Trophoblast cell (in vitro differentiated cells and primary cell): ENCODE measurements at places on chromosomes 6 and 20.

- DNase-seq: no peak
- no peaks in the 10 kb centered on the region for H3K27me3 ChIP-seq
- H3K36me3 ChIP-seq: no peaks in the 10 kb centered on the region
- H3K4me3 ChIP-seq: no peak overlapping the region
Measured at GRCh38 chr20:23669866-23670265, 19.0 kb downstream of the CST4 start.

DNA sequence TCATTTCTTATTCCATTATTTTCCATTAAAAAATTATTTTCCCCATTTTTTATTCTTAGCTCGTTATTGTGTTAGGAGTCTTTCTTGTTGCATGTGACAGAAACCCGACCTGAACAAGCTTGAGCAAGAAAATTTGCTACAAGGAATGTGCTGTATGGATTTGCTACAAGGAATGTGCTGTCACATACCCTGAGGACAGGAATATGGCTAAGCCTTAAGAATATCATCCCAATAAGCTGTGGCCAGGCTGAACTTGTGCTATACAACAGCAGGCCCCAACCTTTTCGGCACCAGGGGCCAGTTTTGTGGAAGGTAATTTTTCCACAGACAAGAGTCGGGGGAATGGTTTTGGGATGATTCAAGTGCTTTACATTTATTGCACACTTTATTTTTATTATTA lies 114.0 kb downstream of the TRMT11 start:
- H3K27ac ChIP-seq: no peak overlapping the region
- no peaks in the 10 kb centered on the region for H3K4me1 ChIP-seq
- H3K27me3 ChIP-seq: no peaks in the 10 kb centered on the region
- H3K36me3 ChIP-seq: no peaks in the 10 kb centered on the region
- DNase-seq: peak; percentile 10

DNA sequence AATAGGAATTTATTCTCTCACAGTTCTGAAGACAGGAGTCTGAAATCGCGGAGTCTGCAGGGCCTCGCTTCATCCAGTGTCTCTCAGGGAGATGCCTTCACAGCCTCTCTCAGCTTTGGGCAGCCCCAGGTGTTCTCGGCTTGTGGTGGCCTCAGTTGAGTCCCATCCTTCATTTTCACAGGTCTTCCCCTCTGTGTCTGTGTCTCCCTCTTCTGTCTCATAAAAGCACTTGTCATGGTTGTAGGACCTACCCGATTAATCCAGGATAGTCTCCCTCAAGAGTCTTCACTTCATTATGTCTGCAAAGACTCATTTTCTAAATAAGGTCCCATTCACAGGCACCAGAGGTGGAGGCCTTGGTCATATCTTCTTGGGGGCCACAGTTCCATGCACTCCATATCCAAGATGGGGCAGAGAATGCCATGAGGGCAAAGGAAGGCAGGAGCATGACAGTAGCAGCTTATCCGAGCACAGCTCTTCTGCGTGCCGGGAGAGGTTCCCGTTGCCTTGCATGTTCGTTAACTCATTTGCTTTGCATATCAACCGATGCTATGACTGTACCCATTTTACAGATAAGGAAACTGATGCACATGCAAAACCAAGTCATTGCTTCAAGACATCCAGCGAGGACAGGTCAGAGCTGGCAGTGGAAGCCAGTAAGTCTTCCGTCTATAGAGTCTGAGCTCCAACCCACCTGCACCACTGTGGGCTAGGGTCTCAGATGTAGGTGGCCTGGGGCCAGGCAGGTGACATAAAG lies 363.8 kb upstream of the SULF2 start:
- no peak for DNase-seq
- no peaks in the 10 kb centered on the region for H3K27me3 ChIP-seq
- H3K4me3 ChIP-seq: no peak overlapping the region
- H3K4me1 ChIP-seq: peaks cover 3% of the 10 kb centered on the region
- H3K36me3 ChIP-seq: no peaks in the 10 kb centered on the region

- H3K4me3 ChIP-seq: no peak overlapping the region
- H3K36me3 ChIP-seq: no peaks in the 10 kb centered on the region
- H3K27me3 ChIP-seq: no peaks in the 10 kb centered on the region
- DNase-seq: no peak
- H3K4me1 ChIP-seq: no peaks in the 10 kb centered on the region
Measured at GRCh38 chr20:13353261-13353945, 132.3 kb downstream of the ISM1 start.

- no peak for DNase-seq
- no peaks in the 10 kb centered on the region for H3K4me1 ChIP-seq
- H3K4me3 ChIP-seq: no peak overlapping the region
- no peaks in the 10 kb centered on the region for H3K36me3 ChIP-seq
Measured at GRCh38 chr20:30284281-30284905, 973.1 kb upstream of the DEFB115 start.

DNA sequence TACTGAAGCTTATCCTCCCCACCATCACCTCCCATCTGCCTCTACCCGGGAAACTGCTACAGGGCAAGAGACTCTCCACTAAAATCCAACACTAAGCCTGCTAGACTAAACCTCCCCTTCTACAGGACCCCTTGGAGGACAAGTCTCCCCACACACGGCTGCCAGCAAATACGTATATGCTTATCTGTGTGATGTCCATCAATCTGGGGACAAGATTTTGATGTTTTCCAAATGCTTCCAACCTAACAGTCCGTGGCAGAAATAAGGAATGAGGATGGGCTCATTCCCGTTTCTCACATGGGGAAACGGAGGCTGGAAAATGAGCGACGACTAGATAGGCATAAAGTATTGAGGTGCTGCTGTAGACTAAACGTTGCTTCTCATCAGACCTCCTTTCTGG lies 1.8 kb downstream of the KCNK5 start:
- no peak for DNase-seq
- H3K4me1 ChIP-seq: peaks cover 10% of the 10 kb centered on the region
- no peaks in the 10 kb centered on the region for H3K36me3 ChIP-seq
- peaks cover 2% of the 10 kb centered on the region for H3K27me3 ChIP-seq
- no peak overlapping the region for H3K4me3 ChIP-seq
- H3K27ac ChIP-seq: no peak overlapping the region

GRCh38 chr6:77037439-77037838 lies 425.9 kb downstream of the HTR1B start:
- no peaks in the 10 kb centered on the region for H3K4me1 ChIP-seq
- no peak overlapping the region for H3K27ac ChIP-seq
- no peak for DNase-seq
- H3K36me3 ChIP-seq: no peaks in the 10 kb centered on the region
- H3K4me3 ChIP-seq: no peak overlapping the region

DNA sequence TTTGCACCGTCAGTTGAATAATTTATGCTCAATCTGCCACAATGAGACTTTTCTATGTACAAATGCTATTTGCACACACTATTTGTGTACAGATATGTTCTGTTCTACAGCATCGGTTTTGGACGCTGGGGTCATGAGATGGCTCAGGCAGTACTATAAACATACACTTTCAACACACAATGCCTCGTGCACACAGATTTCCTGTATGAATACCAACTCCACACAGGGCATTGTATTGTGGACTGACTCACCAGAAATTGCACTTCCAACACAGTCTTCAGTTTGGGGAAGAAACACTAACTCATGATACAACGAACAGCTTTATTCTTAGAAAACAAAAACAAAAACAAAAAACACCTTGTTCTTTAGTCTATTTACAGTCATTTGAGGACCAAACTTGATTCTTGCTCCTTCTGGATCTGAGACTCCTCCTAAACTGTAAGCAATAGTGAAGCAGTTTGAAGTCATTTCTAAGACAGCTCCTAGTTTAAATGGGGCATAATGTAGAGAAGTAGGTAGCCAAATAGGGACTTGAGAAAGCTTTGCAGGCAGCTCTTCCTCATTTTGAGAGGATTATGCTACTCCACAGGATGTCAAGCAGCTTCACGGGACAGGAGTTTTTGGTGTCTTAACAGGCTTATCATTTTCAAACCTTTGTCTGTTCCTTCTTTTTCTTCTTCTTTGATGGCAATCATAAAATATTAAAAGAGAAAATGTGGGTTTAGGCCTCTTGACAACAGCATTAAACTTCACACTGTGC lies 33.7 kb downstream of the GJA10 start:
- H3K4me1 ChIP-seq: peaks cover 9% of the 10 kb centered on the region
- DNase-seq: no peak
- H3K36me3 ChIP-seq: peaks cover 6% of the 10 kb centered on the region
- no peak overlapping the region for H3K4me3 ChIP-seq

- no peaks in the 10 kb centered on the region for H3K27me3 ChIP-seq
Measured at GRCh38 chr6:44415449-44415848, 27.9 kb downstream of the CDC5L start.

DNA sequence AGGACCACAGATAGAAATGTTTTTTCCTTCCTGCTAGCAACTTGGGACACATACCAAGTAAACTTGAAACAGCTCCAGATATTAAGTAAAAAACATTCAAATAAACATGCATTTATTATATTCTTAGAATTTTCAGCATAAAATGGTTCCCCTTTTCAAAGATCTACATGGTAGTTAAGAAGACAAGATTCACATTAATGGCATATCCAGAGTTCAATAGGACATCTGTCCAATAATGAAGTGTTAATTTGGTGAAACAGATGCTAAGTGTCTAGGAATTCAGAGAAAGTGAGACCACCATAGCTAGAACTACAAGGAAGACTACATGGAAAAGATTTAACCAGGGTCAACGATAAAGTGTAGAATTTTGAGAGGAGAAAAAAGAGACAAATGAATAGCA lies 184.9 kb downstream of the COL12A1 start:
- no peak for DNase-seq
- H3K36me3 ChIP-seq: no peaks in the 10 kb centered on the region
- H3K4me3 ChIP-seq: no peak overlapping the region
- H3K27ac ChIP-seq: no peak overlapping the region
- H3K4me1 ChIP-seq: no peaks in the 10 kb centered on the region

DNA sequence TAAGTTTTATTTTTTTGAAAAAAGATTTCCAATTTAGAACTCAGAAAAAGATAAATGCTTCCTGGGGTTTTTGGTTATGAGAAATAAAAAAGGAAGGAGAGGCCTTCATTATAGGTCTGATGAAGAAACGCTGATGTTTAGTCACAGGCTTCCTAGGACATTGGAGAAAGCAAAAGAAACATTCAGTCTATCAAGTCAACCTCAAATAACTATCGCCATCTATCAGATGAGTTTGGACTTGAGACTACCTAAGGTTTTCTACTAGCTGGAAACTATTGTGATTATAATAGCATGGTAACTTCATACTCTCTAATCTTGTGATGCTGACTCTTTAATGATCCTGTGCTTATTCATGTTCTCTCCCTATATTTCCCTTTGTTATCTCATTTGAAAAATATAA lies 171.3 kb downstream of the TPBG start:
- no peaks in the 10 kb centered on the region for H3K36me3 ChIP-seq
- no peaks in the 10 kb centered on the region for H3K4me1 ChIP-seq
- H3K27ac ChIP-seq: no peak overlapping the region
- no peak for DNase-seq

- no peaks in the 10 kb centered on the region for H3K27me3 ChIP-seq
- no peaks in the 10 kb centered on the region for H3K36me3 ChIP-seq
- peak; percentile 72 for DNase-seq
Measured at GRCh38 chr6:157994125-157994795, 12.6 kb downstream of the SYNJ2 start.

DNA sequence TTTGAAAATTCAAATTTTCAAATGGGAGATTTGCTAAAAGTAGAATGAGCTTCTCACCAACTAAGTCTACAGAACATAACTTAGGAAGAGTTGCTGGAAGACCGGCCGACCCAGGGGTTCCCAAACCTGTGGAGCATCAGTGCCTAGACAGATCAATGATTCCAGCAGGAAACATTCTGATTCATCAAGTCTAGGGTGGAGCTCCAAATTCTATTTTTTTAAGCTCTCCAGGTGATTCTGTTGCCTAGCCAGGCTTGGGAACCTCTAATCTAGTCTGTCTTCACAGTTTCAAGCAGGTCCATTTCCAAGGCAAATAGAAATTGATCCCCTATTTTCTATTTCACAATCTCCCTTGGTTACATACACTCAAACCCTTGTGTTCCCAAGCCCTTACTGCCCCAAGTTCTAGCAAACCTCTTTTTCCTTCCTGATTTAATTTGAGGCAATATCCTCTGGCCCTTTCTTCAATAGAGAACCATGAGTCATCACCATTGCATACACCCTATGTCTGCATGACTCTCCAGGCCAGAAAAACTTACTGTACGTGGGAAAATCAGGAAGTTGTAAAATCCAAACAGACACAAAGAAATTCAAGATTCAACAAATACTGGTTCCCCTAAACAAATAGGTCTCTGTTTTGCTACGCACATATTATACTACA lies 8.9 kb downstream of the ATXN1 start:
- peak; percentile 51 for DNase-seq
- peaks cover 6% of the 10 kb centered on the region for H3K4me1 ChIP-seq
- H3K27me3 ChIP-seq: no peaks in the 10 kb centered on the region
- no peak overlapping the region for H3K4me3 ChIP-seq
- H3K27ac ChIP-seq: no peak overlapping the region

DNA sequence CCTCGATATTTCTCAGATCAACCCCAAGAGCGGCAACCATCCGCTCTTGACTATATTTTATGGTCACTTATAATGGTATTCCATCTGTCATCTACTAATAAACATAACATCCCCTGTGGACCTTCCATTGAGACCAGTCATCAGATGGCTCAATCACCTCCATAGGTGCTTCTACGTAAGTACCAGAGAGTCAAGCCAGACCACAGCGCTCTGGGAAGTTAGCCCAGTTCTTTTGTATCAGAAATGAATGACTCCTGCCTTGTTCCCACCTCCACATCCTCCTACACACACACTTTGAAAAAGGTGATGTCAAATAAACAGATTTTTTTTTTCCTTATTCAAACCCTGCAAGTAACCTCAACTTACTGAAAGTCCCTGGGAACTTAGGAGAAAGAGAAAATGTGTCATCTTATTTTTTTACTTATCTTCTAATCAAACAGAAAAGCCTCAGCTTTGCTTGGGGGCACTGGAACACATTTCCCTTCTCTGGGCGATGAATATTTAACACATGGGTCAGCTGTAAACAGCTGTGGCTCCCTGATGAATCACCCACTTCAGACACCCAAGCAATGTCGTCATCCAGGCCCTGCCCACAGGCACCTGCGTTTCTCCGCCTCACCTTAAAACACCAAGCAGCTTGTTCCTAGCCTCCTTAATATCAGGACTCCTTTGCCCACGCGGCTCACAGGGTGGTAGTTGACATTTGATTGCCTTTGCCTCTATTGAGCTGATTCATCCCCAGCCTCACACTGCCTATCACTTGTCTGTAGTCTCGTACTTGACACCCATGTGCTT lies 121.4 kb upstream of the LY86 start:
- H3K4me3 ChIP-seq: no peak overlapping the region
- H3K4me1 ChIP-seq: no peaks in the 10 kb centered on the region
- H3K27ac ChIP-seq: no peak overlapping the region
- no peaks in the 10 kb centered on the region for H3K36me3 ChIP-seq

GRCh38 chr20:59937150-59937549 lies 3.0 kb downstream of the PPP1R3D start:
- H3K27ac ChIP-seq: no peak overlapping the region
- no peaks in the 10 kb centered on the region for H3K27me3 ChIP-seq
- DNase-seq: no peak
- no peak overlapping the region for H3K4me3 ChIP-seq

- no peaks in the 10 kb centered on the region for H3K36me3 ChIP-seq
- no peaks in the 10 kb centered on the region for H3K4me1 ChIP-seq
- no peaks in the 10 kb centered on the region for H3K27me3 ChIP-seq
- no peak overlapping the region for H3K27ac ChIP-seq
Measured at GRCh38 chr6:142953373-142954273, 8.6 kb upstream of the HIVEP2 start.
